ENCODE measurements at places on chromosomes 1 and 21. TPM values are rescaled to one million over a fixed set of nuclear protein-coding genes. Genes with fewer than 3 reads are reported as not detected.

GRCh38 chr1:54356680-54357147, 49.5 kb downstream of the SSBP3 start:
- H3K4me3 ChIP-seq, result peak overlapping the region; percentile 75
- H3K36me3 ChIP-seq, result peaks cover 8% of the 10 kb centered on the region
- H3K4me1 ChIP-seq, result peaks cover 88% of the 10 kb centered on the region
- peak overlapping the region; percentile 9 for H3K27ac ChIP-seq

Gene GPATCH2
- total RNA-seq, result 8.5 TPM

- no peaks in the 10 kb centered on the region for H3K36me3 ChIP-seq
- H3K4me1 ChIP-seq, result peaks cover 11% of the 10 kb centered on the region
- no peak overlapping the region for H3K27ac ChIP-seq
- H3K27me3 ChIP-seq, result no peaks in the 10 kb centered on the region
- no peak for DNase-seq
- no peak overlapping the region for H3K4me3 ChIP-seq
Measured at GRCh38 chr1:235946571-235946981, 79.9 kb upstream of the LYST start.

- no peak overlapping the region for H3K4me3 ChIP-seq
- H3K27ac ChIP-seq, result no peak overlapping the region
- no peaks in the 10 kb centered on the region for H3K4me1 ChIP-seq
- H3K27me3 ChIP-seq, result peaks cover 6% of the 10 kb centered on the region
Measured at GRCh38 chr1:67583462-67583950, 101.5 kb upstream of the GADD45A start.

Gene CMPK1
- total RNA-seq, result 108 TPM

- DNase-seq, result no peak
- no peaks in the 10 kb centered on the region for H3K36me3 ChIP-seq
- no peaks in the 10 kb centered on the region for H3K27me3 ChIP-seq
- peak overlapping the region; percentile 38 for H3K27ac ChIP-seq
- H3K4me1 ChIP-seq, result peaks cover 27% of the 10 kb centered on the region
- H3K4me3 ChIP-seq, result peak overlapping the region; percentile 68
Measured at GRCh38 chr1:84089867-84090266, 54.2 kb upstream of the PRKACB start.

DNA sequence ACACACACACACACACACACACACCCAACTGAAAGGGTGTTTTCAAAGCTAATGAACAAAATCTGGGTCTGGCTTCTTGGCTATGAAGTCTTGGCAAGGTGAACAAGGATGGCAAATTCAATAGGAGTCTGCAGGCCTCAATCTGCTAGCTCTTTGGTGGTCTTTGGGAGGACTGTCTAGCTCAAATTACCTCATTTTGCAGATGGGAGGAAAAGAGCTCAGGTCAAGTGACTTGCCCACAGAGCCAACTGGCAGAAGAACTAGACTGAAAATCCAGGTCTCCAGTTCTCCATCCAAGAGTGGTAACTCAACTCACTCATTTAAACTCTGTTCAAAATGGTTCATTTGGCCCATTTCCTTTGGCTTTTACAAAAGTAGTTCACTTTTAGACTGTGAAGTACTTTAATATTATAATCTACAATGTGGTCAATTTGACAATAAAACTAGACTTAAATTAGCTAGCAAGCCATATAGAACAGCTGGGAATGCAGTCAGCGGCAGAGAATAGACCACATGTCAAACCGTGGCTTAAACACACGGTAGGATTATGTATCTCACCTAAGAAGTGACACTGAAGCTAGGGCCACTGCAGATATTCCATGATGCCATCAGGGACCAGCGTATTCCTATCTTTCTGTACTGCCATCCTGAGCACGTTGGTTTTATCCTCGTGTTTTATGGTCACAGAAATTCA, 112.9 kb downstream of the APP start:
- H3K27me3 ChIP-seq, result no peaks in the 10 kb centered on the region
- H3K4me3 ChIP-seq, result no peak overlapping the region
- H3K4me1 ChIP-seq, result peaks cover 5% of the 10 kb centered on the region
- H3K27ac ChIP-seq, result no peak overlapping the region
- H3K36me3 ChIP-seq, result no peaks in the 10 kb centered on the region
- no peak for DNase-seq

GRCh38 chr1:178580876-178581275, 68.0 kb downstream of the TEX35 start:
- H3K4me3 ChIP-seq, result no peak overlapping the region
- no peak for DNase-seq

Gene ADAMTSL4
- total RNA-seq, result 0.86 TPM

DNA sequence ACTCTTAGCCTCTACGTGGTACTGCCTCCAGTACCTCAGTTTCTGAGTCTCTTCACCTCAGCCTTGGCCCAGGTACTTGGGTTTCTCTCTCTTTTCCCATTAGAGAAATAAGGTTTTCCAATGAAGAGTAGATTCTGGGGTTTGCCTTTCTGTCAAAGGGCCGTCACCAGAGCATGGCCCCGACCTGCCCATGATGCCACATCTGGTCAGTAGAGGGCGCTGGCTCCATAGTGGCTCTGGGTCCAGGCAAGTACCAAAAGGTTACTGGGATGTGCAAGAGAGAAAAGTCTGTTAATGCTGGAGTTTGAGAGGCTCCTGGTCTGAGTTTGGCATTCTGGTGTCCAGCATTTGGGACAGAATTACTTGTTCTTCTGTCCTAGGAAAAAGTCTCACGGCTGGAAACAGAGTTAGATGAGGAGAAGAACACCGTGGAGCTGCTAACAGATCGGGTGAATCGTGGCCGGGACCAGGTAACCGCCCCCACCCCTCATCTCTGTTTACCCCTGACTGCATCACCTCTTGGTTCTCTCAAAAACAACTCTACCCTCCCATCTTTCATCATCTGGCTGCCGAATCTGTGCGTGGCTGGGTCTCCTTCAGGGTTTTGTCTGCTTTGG, 5.3 kb upstream of the TUFT1 start:
- no peaks in the 10 kb centered on the region for H3K27me3 ChIP-seq
- H3K4me3 ChIP-seq, result no peak overlapping the region
- DNase-seq, result peak; percentile 81
- no peaks in the 10 kb centered on the region for H3K36me3 ChIP-seq
- no peak overlapping the region for H3K27ac ChIP-seq

DNA sequence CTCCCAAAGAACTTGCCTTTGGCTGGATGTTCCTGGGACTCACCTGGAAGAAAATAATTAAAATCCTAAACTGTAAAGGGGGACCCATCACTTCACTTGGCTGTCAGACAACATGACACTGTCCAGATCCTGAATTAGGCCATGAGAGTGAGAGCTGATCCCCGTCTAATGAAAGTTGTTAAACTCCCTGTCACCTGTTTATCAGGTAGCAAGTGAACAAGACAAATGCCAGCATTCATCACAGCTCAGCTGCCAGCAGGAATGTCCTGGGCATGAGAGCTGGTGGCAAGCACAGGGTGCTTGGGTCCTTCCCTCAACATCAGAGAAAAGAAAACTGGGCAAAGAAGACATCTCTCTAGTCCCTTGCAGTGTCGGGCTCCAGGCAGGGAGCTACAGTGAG, 23.8 kb downstream of the PMVK start:
- H3K27me3 ChIP-seq, result no peaks in the 10 kb centered on the region
- no peaks in the 10 kb centered on the region for H3K36me3 ChIP-seq
- no peak overlapping the region for H3K4me3 ChIP-seq
- no peak overlapping the region for H3K27ac ChIP-seq
- no peaks in the 10 kb centered on the region for H3K4me1 ChIP-seq

DNA sequence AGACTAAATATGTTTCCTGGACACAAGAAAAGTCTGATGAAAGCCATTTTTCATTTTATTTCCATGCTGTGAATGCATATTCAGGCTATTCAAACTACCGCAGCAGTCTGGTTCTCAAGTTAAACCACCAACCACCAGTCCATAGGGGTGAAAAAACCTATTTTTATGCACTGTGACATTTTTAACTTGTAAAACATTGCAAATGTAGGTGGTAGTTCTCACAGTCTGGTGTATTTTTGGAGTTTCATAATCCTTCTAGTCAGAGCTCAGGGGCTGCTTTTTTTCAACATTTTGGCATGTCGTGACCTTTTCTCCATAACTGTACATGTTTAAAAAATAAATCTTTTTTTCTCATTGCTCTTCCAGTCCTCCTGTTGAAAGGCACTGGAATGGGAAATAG, 907.6 kb upstream of the ADGRL2 start:
- no peaks in the 10 kb centered on the region for H3K4me1 ChIP-seq
- no peaks in the 10 kb centered on the region for H3K36me3 ChIP-seq
- no peak overlapping the region for H3K4me3 ChIP-seq
- no peak for DNase-seq

DNA sequence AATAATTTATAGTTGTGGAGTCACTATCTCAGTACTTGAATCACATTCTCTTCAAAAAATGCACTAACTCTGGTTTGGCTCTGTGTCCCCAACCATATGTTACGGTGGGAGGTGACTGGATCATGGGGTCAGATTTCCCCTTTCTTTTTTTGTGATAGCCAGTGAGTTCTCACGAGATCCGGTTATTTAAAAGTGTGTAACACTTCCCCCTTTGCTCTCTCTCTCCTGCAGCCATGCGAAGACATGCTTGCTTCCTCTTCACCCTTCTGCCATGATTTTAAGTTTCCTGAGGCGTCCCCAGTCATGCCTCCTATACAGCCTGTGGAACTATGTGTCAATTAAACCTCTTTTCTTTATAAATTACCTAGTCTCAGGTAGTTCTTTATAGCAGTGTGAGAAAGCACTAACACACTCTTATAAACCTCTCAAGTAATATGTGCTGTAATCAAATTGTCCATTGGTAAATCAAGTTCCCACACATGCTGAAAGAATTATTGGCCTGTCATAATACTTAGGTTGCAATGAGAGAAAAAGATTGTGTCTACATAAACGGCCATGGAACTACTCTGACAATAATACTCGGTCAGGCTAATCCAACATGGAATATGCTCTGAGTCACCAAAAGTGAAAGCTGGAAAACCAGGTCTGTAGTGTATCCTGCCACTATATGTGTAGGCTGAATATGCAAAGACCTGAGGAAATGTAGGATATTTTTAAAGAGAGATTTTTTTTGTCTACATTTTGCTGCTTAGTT, 107.5 kb downstream of the SLC44A5 start:
- H3K27me3 ChIP-seq, result no peaks in the 10 kb centered on the region
- no peaks in the 10 kb centered on the region for H3K4me1 ChIP-seq
- H3K4me3 ChIP-seq, result no peak overlapping the region
- H3K27ac ChIP-seq, result no peak overlapping the region
- no peak for DNase-seq

DNA sequence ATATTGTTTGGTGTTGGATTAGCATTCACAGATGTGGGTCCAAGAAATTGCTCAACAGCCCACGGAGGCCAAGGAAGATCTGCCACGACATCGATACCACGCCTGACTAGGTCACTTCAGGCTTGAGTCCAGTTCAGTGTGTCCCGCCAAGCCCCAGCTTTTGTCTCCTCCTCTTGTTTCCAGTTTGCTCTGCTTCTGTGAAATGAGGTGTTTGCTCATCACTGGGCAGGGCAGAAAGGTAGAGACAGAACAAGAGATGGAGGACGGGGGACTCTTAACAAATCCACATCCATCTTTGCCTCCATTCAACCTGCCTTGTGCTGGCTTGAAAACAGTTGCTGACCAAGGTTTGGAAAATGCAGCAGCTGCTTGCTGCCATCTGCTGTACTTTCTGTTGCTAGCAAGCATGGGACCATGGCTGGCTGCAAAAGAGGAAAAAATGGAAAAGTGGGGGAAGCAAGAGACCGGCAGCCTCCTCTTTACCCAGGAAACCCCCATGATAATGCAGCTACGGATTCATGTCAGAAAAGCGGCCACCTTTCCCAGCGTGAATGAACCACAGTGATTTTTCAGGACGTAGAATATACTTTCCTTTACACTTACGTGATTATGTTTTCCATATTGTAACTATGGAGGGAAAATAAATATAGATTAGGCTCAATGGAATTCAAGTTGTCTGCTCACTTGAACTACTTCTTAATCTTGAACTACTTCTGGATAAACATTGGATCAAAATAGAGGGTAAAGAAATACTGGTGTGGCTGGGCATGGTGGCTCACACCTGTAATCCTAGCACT, 80.2 kb upstream of the GREM2 start:
- H3K4me3 ChIP-seq, result no peak overlapping the region
- H3K4me1 ChIP-seq, result no peaks in the 10 kb centered on the region
- no peak overlapping the region for H3K27ac ChIP-seq
- DNase-seq, result peak; percentile 4
- H3K36me3 ChIP-seq, result no peaks in the 10 kb centered on the region
- no peaks in the 10 kb centered on the region for H3K27me3 ChIP-seq

- no peaks in the 10 kb centered on the region for H3K36me3 ChIP-seq
- H3K4me1 ChIP-seq, result peaks cover 5% of the 10 kb centered on the region
- no peaks in the 10 kb centered on the region for H3K27me3 ChIP-seq
- no peak for DNase-seq
- H3K27ac ChIP-seq, result no peak overlapping the region
Measured at GRCh38 chr1:109208836-109209463, 4.8 kb upstream of the SARS1 start.

Gene NLRP3
- 0.38 TPM for total RNA-seq

DNA sequence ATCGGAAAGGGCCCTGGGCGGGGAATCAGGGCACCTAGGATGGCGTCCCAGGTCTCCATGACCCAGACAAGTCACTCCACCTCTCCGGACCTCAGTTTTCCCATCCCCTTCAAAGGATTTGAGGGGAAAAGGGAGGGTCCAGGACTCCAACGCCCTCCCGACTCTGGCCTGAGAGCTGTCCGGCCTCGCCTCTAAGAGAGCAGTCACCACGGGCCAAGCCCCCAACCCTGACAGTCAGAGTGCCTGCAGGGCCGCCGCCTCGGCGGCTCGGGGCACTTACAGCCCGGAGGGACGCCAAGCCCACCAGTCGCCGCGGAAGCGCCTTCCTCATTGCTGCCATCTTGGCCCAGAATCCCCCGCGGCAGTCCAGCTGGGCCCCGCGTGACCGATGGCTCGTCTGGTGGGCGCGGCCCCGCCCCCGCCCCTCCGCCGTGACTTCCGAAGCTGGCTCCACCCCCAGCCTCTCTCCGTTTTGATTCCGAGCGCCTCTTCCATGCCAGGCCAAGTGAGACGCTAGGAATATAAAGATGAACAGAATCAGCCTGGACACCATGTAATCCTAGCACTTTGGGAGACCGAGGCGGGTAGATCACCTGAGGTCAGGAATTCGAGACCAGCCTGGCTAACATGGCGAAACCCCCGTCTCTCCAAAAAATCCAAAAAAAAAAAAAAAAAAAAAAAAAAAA, at the start of gene HMGCL:
HMGCL (minus strand) TSS at position 354 of the 686 bp plus-strand sequence; CDS start at position 340, 14 bp downstream.
- peak within 1 kb of the TSS; percentile 97 for H3K4me3 ChIP-seq
- no peaks in the 10 kb centered on the region for H3K27me3 ChIP-seq
- peak within 1 kb of the TSS; percentile 96 for H3K27ac ChIP-seq
- peak; percentile 91 for DNase-seq

DNA sequence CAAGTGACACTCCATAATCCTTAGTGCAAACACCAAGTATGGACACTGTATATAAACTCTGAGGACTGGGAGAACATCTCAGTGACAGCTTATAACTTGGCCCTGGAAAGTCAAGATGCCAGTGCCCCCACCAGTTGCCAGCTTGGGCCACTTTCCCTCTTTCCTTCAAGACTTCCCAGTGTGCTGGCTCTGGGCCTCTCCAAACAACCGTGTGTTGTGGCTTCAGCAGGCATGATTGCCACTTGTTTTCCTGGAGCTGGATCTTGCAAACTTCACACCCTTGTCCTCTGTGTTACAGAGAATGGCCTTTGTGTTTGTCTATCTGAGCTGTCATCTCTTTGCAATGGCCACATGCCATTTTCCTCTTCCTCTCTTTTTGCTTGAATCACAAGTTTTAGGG, 37.0 kb downstream of the CCDC185 start:
- H3K36me3 ChIP-seq, result no peaks in the 10 kb centered on the region
- H3K4me3 ChIP-seq, result no peak overlapping the region
- H3K27ac ChIP-seq, result no peak overlapping the region
- no peaks in the 10 kb centered on the region for H3K4me1 ChIP-seq
- DNase-seq, result no peak

- H3K27ac ChIP-seq, result no peak overlapping the region
- no peak for DNase-seq
- no peaks in the 10 kb centered on the region for H3K4me1 ChIP-seq
- H3K27me3 ChIP-seq, result peaks cover 29% of the 10 kb centered on the region
- no peak overlapping the region for H3K4me3 ChIP-seq
- H3K36me3 ChIP-seq, result no peaks in the 10 kb centered on the region
Measured at GRCh38 chr1:85480566-85480965, 15.6 kb upstream of the DDAH1 start.

Gene GPR37L1
- total RNA-seq, result not detected

Measured in activated T-cell treated with anti-CD3 and anti-CD28 coated beads, Interleukin-2, amount 50 U/mL, for 72 hours (primary cell).